Stimulated activated naive CD4-positive, alpha-beta T cell (primary cell): ENCODE measurements at places on chromosomes 11 and 22.

- DNase-seq = no peak
These were observed 471 bp upstream of the AHNAK start for GRCh38 chr11:62546929-62547625.

DNA sequence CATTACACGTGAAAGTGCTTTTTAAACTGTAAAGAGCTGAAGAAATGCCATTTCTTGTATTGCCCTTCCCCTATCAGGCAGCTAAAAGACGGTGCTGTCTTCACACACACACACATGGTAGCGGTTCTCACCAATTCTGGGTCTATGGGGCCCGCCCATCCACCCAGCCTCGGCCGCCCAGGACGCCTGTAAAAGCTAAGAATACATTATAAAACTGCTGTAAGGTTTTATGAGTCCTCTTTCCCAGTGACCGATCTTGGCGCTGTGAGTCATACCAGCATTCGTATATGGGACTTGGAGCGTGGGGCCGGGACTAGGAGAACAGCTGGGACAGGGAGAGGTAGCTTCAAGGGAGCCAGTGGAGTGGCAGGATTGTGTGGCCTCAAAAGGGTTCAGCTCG lies 149.7 kb upstream of the CADM1 start:
- no peak for DNase-seq

DNA sequence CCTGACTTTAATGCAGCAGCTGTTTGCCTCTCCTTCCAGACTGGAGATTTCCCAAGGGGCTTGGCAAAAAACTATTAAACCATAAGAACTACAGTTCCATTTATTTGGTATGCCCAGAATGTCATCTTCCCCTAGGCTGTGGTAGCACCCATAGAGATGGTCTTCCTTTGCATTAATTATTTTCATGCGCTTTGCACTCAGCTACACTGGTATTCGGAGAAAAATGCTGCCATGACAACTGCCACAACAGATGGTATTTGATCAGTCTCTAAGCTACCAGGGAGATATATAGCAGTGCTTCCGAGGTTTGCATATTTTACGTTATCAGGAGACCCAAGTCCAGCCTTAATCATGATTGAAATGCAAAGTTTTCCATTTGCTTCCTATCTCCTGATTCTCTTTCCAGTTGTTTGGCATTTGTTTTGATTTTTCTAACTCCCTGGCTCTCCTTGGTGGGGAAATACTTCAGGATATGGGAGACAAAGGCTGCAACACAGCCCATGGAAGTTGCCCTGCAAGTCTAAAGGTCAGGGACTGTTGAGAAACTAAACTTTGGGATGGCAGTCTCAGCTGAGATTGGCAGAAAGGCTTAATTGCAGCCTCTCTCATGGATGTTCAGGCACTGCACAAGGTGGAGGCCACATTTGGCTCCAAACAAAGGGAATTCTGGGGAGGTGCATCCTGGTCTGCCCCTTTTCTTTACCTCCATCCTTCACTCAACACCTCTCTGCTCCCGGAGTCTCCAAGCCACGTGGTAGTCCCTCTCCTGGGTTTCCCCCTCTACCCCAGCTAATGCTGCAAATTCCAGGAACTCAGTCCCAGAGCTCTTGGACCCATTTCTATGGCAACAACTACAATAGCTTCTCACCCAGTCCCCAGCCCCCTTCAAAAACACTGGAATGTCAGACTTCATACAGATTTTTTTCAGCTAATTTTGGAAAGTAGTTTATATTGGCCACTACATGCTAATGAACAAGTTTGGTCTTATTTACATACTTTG lies 151.8 kb downstream of the NAV2 start:
- no peak for DNase-seq

GRCh38 chr11:85886089-85887056 lies 31.2 kb downstream of the CCDC83 start:
- no peak for DNase-seq

DNA sequence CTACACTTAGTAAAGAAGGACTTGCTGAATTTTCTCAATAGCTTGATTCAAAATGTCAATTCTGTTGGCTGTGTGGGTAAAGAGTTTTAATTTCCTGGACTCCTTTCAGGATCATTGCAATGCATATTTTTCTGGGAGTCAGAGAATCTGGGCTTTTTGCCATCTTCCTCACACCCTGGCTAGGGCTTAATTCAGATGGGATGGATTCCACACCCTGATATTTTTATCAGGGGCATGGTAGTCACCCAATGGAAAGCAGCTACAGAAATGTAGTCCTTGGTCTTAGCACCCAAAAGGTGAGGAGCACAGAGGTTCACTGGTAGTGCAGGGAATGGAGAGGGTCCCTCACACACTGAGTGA lies 79.3 kb downstream of the SGSM3 start:
- DNase-seq = no peak

- DNase-seq = no peak
These were observed 69.9 kb downstream of the SLC5A12 start for GRCh38 chr11:26651916-26652315.

GRCh38 chr11:95231881-95232605 lies 1.0 kb upstream of the SESN3 start:
- DNase-seq = peak; percentile 53
